SIG-M5 (cell line): ENCODE measurements at places on chromosomes 3 and 15.
A peak's percentile ranks its signal among the peaks of the same experiment; 100 is the strongest.

GRCh38 chr15:85589851-85590250 is 204.9 kb downstream of the KLHL25 start:
- DNase-seq, result no peak

DNA sequence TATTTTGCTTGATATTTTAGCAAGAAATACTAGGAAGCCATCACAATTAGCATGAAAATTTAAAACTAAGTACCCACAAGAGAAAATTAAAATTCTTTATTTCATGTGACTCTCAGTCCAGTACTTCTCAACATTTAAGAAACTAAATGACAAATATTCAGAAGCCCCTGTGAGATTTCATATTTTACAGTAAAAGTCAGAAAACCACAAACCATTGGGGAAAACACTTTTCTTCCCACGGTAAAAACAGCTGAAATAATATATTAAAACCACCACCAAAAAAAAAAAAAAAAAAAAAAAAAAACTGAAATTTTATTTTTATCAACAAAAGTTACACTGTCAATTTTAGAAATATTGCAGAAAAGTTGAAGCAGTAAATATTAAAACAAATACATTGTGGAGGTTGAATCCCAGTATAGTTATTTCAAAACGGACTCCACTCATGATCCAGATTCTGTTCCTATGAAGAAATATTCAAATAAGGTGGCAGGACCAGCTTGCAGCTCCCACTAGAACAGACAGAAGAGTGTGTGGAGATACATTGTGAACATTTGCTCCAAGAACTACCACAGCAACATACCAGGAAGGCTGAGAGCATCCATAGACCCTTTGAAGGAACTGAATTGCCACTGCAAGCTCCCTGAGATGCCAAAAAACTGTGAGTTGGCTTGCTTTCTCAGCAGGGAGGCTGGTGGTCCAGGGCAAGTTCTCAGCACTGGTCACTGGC is 308.2 kb downstream of the CTNNB1 start:
- no peak for DNase-seq

- DNase-seq, result no peak
These were observed 16.0 kb upstream of the CPEB1 start for GRCh38 chr15:82663186-82663600.

DNA sequence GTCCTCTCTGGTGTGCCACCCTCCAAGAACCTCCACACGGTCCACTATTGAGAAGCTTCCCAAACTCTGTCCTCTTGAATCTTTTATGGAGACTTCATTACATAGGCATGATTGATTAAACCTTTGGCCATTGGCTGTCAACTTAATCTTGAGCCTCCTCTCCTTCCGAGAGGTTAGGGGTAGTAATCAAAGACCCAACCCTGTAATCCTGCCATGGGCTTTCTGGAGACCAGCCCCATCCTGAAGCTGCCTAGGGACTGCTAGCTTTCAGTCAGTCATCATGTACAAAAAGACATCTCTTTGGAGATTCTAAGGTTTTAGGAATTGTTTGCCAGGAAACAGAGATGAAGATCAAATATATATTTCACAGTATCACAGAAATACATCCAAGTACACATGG is 37.0 kb downstream of the APH1B start:
- no peak for DNase-seq

GRCh38 chr15:61115241-61115640 is 113.9 kb downstream of the RORA start:
- DNase-seq, result no peak

DNA sequence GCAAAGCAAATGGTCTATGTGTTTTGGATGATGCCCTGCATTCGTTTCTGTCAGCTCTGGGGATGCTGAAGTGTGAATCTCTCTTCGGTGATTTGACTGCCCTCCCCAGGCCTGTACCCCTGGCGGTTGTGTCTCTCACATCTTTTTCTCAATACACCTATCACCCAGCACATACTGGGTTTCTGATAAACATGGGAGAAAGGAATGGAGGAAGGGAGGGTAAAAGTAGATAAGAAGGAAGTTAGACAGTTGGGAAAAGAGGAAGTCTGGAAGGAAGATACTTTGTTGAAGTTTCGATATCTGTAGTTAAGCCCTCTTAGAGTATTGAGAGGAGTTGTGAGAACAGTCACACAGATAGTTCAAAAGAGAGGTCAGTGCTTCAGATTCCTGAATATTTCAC is 35.8 kb upstream of the LRTM1 start:
- DNase-seq, result peak; percentile 52

GRCh38 chr15:38707802-38708671 is 143.4 kb upstream of the RASGRP1 start:
- no peak for DNase-seq

GRCh38 chr3:177948716-177949425 is 587.4 kb upstream of the KCNMB2 start:
- DNase-seq, result no peak

- no peak for DNase-seq
These were observed 126.6 kb downstream of the IGF1R start for GRCh38 chr15:98774756-98775497.

DNA sequence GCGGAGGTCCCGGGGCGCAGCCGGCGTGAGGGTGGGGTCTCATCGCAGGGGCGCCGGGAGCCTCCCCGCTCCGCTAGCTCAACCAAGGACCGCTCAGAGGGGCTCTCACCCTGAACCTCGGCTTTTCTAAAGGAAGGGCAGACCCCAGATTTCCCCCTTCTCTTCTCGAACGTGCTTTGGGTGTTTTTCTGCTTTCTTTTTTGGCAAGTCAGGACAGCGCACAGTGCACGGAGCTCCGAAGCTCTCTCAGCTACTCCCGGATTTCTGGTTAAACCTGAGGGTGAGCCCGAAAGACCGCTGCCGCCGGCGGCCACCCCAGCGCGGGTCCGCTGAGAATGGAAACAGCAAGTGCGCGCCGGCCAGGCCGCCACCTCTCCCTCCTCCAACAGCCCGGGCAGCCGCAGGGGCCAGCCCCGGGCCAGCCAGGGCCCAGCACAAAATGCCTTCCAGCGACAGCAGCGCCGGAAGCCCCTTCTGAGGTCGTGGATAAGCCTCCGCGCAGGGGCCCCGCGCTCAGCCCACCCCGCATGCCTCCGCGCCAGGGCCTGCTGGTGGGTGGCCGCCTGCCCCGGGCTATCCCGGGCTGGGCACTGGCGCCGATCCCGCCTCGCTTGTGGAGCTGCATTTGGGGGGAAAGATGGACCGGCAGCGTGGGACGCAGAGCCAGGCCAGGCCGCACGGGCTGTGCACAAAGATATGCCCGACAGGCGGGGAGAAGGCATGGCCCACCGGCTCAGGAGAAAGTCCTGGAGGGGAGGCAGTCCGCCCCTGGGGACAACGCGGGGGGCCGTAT is 8.2 kb upstream of the OCA2 start:
- DNase-seq, result no peak

DNA sequence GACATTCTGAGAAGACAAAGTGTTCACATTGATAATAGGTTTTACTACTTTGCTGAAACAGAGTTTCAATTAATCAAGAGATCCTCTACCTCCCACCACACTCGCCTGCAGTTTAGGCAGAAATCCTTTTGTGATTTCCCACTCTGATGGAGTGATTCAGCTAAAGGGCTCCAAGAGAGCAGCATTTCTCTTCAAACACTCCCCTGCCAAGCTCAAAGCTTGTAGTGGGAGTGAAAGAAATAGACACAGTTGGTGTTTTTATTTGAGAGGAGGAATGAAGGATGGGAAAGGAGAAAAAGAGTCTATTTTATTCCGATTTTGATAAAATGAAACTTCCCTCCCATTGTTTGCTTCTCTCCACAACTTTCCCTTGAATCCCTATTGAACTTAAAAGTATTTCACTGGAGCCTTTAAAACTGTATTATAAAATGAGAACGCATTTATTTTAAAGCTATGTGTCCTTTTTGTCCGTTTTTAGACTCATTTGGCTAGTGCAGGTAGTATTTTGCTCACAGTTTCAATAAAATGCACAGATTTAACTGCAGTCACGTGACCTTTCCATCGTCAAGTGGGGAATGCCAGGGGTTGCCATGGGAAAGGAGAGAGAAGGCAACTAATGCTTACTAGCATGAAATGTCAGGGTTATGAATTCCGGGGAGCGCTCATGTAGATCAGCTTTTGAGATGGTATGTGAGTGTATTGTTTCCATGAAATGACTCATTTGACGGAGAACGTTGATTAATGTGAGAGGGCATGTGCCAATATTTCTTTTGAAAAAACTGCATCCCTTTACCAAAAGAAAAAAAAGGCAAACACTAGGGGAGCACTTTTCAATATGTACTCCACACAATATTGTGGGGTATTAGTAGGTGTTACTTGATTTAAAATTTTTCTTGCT is 7.7 kb upstream of the OSBPL11 start:
- no peak for DNase-seq

- DNase-seq, result no peak
These were observed 26.7 kb downstream of the RAD51 start for GRCh38 chr15:40721701-40722100.
